Activated CD4-positive, alpha-beta T cell treated with anti-CD3 and anti-CD28 coated beads for 1 hour (primary cell): ENCODE measurements at places on chromosomes 11 and 22.

DNA sequence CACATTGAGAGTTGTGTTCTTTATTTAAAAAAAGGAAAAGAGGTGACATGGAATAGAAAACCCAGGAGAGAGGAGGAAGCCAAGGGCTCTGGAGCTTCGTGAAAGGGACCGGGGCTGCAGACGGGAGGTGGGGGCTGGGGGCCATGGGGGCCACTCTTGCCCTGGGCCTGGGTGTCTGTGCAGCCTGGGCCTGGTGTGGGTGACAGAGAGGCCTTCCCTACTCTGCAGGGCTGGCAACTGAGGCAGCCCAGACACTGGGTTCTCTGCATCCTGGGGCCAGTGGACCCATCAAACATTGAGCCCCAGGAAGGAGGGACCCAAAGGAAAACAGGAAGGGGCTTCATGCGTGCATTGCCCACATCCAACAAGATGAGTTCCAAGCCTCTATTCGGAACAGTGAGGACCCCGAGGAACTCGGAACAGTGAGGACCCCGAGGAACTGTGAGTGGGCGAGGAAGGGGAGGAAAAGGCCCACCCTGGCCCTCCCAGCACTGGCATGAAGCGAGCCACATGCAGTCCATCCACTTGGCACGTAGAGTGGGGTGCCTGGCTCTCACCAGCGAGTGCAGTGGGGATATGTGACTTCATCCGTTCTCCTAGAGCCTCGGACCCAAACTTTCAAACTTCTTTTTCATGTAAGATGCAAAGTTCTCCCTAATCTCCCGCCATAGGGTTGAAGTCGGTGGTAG, 1121.6 kb downstream of the BRD1 start:
- no peak for DNase-seq

DNA sequence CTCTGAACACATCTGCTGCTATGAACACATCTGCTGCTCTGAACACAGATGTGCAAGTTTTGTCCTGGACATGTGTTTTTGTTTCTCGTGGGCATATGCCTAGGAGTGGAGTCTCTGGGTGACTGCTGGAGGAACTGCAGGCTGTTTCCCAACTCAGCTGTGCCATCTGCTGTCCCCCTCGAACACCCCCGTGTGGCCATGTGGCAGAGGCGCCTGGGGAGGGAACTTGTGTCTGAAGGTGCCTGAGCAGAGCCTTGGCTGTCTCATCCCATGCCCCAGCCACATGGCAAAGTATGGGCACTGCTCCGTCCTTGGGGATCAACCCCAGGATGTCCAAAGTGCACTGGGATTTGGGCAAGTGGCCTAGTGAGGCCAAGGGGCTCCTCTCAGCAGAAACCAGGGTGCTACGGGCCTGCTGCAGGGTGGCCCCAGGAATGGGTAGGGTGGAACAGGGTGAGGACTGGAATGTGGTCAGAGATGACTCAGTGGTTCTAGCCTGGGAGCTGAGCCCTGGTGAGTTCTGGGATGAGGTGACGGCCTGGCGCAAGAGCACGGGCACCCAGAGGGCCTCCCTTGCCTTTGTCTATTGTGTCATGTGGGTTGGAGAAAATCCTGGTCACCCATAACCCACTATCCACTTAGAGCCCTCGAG, 14.7 kb downstream of the GATD1 start:
- DNase-seq: no peak

DNA sequence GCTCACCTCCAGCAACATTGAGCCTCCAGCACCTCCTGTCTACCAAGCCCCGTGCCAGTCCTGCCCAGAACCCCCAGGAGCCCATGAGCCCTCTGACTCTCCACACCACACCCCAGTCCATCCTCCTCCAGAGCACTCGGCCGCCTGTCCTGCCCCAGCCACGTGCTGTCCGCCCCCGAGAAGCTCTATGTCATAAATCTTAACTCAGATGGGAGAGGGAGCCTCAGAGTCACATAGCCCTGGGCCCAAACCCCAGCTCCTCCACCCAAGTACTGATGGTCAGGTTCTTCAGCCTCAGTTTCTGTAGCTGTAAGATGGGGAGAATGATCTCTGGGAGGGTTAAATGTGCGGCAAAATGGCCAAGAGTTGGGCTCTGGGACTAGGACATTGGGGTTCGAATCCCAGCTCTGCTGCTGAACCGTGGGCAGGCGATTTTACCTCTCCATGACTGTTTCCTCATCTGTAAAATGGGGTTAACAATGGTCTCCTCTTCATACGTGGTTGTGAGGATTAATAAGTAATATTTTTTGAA, 27.8 kb downstream of the CYTH4 start:
- no peak for DNase-seq

DNA sequence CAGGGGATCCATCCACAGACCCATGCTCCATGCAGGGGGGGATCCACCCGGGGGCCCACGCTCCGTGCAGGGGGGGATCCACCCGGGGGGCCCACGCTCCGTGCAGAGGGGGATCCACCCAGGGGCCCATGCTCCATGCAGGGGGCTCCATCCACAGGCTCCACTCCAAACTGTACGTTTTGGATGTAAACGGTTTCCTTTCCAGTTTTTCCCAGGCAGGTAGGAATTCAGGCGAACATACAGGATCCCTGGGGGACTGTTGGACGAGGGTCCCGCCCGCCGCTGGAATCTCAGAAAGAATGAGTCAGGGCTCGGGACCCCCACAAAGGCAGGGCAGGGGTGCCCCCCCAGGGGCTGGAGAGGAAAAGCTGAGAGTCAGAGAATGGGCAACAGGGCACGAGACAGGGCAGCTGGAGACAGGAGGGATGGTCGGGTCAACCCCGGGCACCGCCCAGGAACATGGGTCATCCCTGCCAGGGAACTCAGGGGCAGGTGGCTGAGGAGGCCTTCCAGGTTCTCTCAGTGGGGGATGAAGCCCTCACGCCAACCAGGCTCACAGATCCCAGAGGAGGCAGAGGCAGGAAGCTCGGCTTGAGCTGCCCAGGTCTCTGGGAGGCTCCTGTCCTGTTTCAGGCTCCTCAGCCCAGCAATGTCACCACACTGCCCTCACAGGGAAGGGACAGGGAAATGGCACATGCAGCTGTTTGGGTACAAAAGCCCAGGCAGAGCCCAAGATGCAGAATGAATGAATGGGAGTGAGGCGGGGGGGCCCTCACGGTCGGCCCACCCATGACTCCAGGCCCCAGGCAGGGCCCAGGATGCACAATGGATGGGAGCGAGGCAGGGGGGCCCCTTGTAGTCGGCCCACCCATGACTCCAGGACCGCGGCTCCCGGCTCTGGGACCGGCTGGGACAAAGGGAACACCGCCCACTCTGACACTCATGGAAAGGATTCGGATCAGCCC, 200.2 kb downstream of the BRD1 start:
- no peak for DNase-seq

DNA sequence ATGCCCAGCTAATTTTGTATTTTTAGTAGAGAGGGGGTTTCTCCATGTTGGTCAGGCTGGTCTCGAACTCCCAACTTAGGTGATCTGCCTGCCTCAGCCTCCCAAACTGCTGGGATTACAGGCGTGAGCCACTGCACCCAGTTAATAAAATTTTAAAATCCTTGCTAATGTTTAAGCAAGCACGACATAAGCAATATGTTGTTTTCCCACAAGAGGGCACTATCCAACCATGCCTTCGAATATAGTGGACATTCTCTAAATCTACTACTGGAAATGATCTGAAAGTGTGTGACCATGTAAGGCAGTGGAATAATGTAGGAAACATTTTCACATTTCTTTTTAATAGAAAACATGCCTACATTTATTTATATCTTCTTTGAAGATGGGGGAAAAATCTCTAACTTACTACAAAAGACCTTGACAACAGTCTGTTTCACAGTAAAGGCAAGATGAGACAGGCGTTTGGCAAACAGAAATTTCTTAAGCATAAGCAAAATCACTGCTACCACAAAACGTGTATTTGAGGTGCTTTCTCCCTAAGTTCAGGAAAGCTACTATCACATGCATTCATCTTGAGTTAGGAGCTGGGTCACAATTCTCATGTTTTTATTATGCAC, 38.2 kb downstream of the PITPNB start:
- no peak for DNase-seq

DNA sequence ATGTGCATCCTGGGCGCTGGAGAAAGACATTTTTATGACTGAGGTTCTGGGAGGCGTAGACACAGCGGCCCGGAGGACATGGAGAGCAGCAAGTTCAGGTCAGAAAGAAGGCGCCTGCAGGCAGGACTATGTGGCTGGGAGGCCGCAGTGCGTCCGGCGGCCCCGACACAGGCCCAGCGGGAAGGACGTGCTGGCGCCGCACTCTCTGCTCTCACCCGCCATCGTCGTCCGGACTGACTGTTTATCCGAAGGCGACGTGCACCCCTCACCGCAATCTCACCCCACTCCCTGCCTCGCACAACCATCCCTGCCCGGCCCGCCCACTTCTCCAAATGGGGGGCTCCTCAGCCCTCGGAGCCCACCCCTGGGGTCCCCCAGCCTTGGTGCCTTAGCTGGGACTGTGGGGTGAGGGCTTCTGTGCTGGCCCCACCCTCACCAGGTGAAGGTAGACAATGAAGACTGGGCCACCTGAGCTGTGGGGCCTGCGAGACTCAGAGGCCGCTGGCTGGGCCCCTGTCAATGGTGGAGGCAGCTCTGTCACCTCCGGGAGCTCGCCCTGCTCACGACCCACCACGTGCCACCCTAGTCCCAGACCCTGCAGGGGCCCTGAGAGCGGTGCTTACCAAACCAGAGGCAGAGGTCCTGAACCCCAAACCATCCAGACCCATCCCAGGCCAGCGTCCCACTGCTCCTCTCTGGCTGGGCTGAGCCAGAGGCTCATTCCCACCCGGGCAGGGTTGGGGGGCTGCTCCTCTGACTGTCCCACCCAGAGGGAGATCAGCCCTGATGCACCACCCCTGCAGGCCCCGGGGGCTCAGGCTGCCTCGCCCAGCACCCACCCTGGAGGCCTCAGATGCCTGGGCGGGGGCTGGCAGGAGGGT, 16.2 kb upstream of the MUC5B start:
- no peak for DNase-seq

GRCh38 chr11:68950270-68950669, 30.5 kb downstream of the MRGPRD start:
- no peak for DNase-seq

- no peak for DNase-seq
Observed at GRCh38 chr11:13952221-13952620, 10.3 kb upstream of the SPON1 start.

GRCh38 chr11:70521475-70522308, 123.4 kb downstream of the CTTN start:
- DNase-seq: no peak

GRCh38 chr22:19823191-19823901, 31.3 kb downstream of the GNB1L start:
- peak; percentile 3 for DNase-seq

- DNase-seq: no peak
Observed at GRCh38 chr22:26620197-26620596, 1.6 kb upstream of the CRYBA4 start.

GRCh38 chr11:8763070-8763685, 80.6 kb downstream of the RPL27A start:
- no peak for DNase-seq

- DNase-seq: no peak
Observed at GRCh38 chr11:34823639-34824038, 92.5 kb downstream of the APIP start.

DNA sequence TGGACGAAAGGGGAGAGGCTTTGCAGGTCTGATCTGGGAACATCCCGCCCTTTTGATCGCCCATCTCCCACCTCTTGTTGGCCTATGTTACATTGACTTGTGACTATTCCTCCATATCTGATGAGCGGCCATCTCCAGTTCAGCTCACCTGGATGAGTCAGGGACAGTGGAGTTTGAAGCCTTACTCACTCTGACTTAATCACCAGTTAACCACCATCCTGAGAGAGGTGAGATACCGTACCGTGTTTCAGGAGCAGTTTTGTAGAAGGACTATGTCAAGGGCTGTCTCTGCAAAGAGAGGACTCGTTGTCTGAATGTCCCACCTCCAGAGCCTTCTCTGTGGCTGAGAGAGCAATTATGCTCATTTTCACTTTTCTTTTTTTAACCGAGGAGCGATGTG, 771.7 kb downstream of the NTM start:
- no peak for DNase-seq

- DNase-seq: no peak
Observed at GRCh38 chr11:75668451-75669297, at the start of gene MAP6. MAP6 (minus strand) TSS chr11:75669038; CDS start chr11:75668369, 669 bp downstream.

GRCh38 chr22:45977003-45977411, at the start of gene WNT7B:
WNT7B (minus strand) TSS chr22:45977162; CDS start chr22:45976754, 408 bp downstream.
- no peak for DNase-seq

- DNase-seq: no peak
Observed at GRCh38 chr22:31350410-31350863, 4.3 kb upstream of the PATZ1 start.

GRCh38 chr11:62081378-62082291, 42.2 kb upstream of the INCENP start:
- DNase-seq: peak; percentile 72

DNA sequence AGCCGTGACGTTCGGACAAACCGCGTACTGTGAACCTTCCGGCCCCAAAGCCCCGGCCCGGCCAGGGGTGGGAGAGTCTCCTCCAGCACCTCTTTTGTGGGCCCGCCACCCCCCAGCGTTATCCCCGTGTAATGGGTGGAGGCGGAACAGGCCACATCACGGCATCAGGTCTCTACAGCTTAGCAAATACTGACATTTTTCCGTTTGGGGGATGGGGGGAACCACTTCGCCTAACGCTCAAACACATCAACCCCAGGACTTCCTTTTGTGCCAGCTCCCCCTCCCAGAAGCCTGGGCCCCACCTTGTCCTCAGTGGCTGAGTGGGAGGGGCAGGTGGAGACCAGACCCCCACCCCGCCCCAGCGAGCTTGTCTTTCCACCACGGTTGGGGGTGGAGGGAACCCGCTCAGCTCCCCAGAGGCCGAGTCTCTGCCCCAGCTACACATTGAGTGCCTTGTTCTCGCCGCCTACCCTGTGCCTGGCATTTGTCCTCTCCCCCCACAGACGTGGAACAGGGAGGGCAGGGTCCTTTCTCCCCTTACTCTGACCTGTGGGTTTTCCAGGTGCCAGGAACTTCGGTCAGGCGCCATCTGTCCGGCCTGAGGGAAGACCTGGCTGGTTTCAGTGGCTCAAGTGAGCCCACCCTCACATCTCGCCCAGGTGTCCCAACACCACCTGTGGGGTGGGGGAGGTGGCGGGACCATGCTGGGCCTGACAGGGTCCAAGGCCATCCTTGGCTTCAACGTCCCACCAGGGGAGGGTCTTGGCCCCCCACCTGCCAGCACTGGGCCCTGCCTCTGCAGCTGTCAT, 29.6 kb downstream of the SBF1 start:
- DNase-seq: no peak

DNA sequence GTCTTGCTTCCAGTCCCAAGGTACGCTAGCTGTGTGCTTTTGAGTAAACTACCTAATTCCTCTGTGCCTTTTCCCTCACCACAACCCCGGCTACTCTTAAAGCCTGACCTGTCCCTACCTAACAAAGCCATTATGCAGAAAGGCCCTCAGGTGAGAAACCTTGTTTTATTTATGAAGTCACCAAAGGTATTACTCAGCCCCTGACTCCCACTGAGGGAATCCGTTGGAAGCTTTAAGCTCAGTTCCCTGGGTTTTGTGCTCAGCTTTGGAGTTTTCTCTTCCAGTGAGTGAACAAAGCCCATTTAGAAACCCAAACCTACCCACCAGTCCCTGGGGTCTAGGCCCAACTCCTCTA, 90.9 kb downstream of the APIP start:
- no peak for DNase-seq

- DNase-seq: no peak
Observed at GRCh38 chr11:80241766-80242165, 800.9 kb upstream of the TENM4 start.
